Stimulated activated CD4-positive, alpha-beta T cell treated with anti-CD3 and anti-CD28 coated beads, Interleukin-4, amount 100 ng/mL, for 48 hours (primary cell): ENCODE measurements at places on chromosomes 11 and 22.
A peak's percentile ranks its signal among the peaks of the same experiment; 100 is the strongest.

GRCh38 chr11:9285850-9286587, 20.9 kb upstream of the DENND5A start:
- DNase-seq: no peak

- peak; percentile 65 for DNase-seq
These were observed 5.5 kb downstream of the YDJC start for GRCh38 chr22:21624120-21624879.

GRCh38 chr11:24056051-24056450, 440.8 kb upstream of the LUZP2 start:
- no peak for DNase-seq

DNA sequence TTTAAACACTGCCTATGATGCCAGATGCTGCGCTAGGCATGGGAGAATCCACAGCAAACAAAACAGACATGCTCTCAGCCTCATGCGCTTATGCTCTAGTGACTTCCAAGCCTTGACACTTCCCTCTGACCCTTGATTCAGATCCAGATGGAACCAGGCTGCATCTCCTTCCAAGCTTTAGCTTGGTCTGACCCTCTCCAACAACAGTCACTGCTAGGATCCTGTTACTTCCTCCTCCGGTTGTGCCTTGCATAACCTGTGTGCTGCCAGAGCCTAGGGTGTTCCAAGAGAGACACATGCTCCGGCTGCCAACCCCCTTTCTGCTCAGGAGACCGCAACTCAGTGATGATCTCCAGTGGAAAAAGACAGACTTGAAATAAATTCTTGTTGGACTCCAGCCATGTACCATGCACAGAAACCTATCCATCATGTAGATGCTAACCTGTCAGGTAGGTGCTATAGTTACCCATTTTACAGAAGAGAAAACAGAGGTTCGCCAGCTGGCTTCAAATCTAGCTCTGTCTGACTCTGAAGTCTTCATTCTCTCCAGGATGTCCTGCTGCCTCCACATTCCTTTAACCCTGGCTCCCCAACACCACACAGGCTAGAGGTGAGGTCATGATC, 136.3 kb upstream of the TEAD1 start:
- DNase-seq: no peak

GRCh38 chr11:11211186-11211585, 141.9 kb downstream of the CSNK2A3 start:
- DNase-seq: no peak

GRCh38 chr11:111135101-111135500, 110.4 kb upstream of the POU2AF2 start:
- no peak for DNase-seq

- DNase-seq: no peak
These were observed 34.5 kb downstream of the RPUSD4 start for GRCh38 chr11:126176853-126177470.

DNA sequence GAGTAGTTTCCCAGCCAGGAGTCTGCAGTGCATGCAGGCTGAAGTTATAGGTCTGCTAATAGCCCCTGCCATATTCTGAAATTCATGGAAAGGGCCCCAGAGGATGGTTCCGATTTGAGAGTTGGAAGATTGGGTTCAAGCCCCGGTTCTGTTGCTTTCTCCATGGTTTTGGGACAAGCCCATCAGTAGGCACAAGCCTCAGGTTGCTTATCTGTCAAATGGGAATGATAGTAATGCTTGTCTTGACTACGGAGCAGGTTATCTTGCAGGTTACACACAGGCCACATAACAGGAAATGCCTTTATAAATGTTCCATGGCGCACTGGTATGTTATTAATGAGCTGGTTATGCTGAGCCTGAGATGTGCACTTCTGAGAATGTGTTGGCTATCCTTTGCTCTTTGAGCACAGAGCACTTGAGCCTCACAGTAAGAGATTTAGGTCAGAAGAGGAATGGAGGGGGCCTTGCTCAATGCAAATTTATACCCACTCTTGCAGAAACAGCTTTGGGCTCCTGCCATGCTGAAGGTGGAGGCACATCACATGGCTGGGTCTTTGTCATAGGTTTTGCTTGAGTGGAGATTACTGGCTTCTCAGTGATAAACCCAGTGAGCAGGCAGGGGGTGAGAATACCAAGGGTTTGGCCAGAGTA, 47.1 kb downstream of the ZNRF3 start:
- no peak for DNase-seq

DNA sequence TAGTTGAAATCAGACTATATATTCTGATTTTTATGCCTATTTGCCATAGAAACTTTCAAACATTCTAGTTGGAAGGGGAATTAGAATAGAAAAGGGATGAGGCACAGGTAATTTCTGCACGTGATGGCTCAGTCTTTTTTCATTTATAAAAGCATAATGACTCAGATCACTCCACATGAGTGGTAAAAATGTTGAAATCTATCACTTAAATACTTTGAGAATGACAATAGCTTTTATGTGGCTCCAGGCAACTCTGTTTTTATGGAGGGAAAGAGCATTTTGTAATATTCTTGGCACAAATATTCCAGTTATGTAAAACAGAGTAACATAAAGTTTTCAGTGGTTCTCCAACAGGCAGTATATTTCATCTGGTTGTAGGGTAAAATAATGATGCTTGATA, 5.9 kb upstream of the MMP3 start:
- no peak for DNase-seq

DNA sequence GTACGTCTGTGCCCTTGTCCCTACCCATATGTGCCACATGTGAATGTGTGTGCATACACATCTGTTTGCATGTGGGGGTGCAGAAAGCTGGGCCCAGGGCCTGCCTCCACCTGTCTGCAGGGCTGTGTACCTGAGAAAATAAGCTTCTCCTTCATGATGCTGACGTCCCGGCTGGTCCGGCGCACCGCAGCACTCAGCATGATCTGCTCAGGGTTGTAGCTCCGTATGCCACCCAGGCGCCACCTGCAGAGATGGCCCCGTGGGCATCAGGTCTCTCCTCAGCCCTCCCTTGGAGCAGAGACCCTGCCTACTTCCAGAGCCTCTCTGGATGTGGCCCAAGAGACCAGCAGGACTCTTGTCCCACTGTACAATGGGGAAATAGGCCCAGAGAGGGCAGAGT, 3.8 kb upstream of the KLHL35 start:
- DNase-seq: no peak
